GM12891 (cell line): ENCODE measurements at places on chromosomes 2 and 18.

- no peak for DNase-seq
Measured at GRCh38 chr2:137747509-137747908, 216.8 kb upstream of the HNMT start.

- no peak for DNase-seq
Measured at GRCh38 chr18:62018034-62018758, 125.4 kb upstream of the RNF152 start.

DNA sequence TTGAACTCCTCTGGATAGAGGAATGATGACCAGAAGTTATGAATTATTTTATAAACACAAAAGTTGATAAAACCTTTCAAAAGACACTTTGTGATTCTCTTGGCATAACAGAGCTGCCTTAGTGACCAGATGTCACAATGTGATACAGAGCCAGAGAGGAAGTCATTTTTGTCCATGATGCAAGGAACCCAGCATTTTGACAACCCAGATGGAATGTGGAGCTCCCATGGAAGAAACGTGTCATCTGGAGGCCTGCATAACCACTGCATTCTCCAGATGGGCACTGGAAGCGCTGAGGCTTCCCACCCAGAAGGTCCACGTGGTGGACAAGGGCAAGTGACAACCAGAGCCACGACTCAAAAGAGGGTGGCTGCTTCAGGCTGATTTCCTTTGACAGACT, 30.1 kb downstream of the HRH4 start:
- DNase-seq, result no peak

GRCh38 chr2:235502336-235502735, 8.5 kb downstream of the AGAP1 start:
- DNase-seq, result no peak

- no peak for DNase-seq
Measured at GRCh38 chr2:112583497-112584133, 794 bp upstream of the CHCHD5 start.

DNA sequence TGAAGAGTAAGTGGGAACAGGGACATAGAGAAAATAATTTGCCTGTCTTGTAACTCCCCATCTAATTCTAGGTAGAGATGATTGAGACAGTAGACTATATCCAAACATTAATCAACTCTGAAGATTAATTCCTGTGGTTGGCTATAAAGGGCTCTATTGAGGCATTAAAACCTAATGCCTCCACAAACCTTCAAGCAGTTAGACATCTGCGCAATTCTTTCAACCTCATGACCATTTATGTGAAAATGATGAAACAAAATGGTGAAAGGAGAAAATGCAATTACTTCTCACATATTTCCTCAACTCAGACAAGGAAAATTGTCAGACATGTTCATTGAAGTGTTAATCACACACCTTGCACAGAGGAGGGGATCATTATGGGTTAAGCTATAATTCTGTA, 164.5 kb upstream of the MYT1L start:
- no peak for DNase-seq

DNA sequence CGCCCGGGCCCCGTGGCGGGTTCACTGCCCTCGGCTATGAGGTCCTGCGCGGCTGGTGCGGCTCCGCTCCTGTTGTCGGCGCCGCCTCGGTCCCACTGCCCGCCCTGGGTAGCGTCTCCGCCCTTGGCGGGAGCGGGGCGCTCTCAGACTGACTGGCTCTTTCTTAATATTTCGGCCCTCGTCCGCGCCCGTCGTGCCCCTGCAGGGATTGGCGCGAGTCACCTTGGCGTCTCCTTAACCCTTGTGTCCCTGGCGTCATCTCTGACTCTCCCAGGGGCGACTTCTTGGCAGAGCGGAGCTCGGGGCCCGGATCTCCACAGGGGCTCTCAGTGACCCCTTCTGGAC, 1.3 kb downstream of the PTMA start:
- DNase-seq, result no peak
